Activated CD4-positive, alpha-beta T cell treated with anti-CD3 and anti-CD28 coated beads, Interleukin-2, amount 10 ng/mL, durations not matched to agents 7 days and 5 days (primary cell): ENCODE measurements at places on chromosomes 5 and 9. TPM values are rescaled to one million over a fixed set of nuclear protein-coding genes. Genes with fewer than 3 reads are reported as not detected.

The PAEP gene
- not detected for total RNA-seq

The GABRP gene
- total RNA-seq: not detected

The UAP1L1 gene
- total RNA-seq: 19.1 TPM

The KCNV2 gene
- total RNA-seq: not detected

The CARTPT gene
- total RNA-seq: not detected

The C5orf58 gene
- not detected for total RNA-seq

The SEMA4D gene
- total RNA-seq: 336 TPM

The GPRIN1 gene
- 2.5 TPM for total RNA-seq

The FOXD4L3 gene
- total RNA-seq: not detected

The MAMDC2 gene
- total RNA-seq: not detected

The GPR150 gene
- total RNA-seq: 1.2 TPM

The VAV2 gene
- total RNA-seq: 6.2 TPM

The SLC31A1 gene
- 9.2 TPM for total RNA-seq

The ANKRD18B gene
- total RNA-seq: 0.46 TPM

The TEX48 gene
- total RNA-seq: 0.83 TPM

The BRD9 gene
- total RNA-seq: 52.7 TPM

The YIPF5 gene
- 44.6 TPM for total RNA-seq

The KCNN2 gene
- total RNA-seq: not detected

The CORO2A gene
- 7.2 TPM for total RNA-seq

The MSANTD3 gene
- total RNA-seq: 13.4 TPM

The COL15A1 gene
- 0.12 TPM for total RNA-seq

The MARCOL gene
- total RNA-seq: not detected

The PKN3 gene
- 9.1 TPM for total RNA-seq

The ADAMTSL1 gene
- total RNA-seq: not detected

The INSL6 gene
- total RNA-seq: not detected

The FBP2 gene
- total RNA-seq: not detected
